Effector CD4-positive, alpha-beta T cell (primary cell): ENCODE measurements at places on chromosomes 1 and 21.

DNA sequence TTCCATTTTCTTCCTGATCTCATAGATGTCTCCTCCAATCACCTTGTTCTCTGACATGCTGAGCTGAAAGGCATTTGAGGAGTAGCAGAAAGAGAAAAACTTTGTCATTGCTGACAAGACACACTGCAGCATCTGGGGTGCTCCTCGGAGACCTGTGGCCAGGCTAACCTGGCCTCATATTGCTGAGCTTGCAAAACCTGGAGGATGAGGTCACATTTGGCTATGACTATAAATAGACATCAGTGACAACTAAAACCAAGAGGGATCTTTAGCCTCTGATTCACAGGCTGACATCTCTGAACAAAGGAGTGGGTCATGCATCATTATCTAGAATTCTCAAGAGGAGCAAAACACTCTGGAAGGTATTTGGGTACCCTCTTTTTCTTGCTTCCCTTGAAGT lies 83.7 kb downstream of the PROX1 start:
- no peak for DNase-seq

- DNase-seq: no peak
These were observed 21.0 kb downstream of the TP53BP2 start for GRCh38 chr1:223824712-223825111.

DNA sequence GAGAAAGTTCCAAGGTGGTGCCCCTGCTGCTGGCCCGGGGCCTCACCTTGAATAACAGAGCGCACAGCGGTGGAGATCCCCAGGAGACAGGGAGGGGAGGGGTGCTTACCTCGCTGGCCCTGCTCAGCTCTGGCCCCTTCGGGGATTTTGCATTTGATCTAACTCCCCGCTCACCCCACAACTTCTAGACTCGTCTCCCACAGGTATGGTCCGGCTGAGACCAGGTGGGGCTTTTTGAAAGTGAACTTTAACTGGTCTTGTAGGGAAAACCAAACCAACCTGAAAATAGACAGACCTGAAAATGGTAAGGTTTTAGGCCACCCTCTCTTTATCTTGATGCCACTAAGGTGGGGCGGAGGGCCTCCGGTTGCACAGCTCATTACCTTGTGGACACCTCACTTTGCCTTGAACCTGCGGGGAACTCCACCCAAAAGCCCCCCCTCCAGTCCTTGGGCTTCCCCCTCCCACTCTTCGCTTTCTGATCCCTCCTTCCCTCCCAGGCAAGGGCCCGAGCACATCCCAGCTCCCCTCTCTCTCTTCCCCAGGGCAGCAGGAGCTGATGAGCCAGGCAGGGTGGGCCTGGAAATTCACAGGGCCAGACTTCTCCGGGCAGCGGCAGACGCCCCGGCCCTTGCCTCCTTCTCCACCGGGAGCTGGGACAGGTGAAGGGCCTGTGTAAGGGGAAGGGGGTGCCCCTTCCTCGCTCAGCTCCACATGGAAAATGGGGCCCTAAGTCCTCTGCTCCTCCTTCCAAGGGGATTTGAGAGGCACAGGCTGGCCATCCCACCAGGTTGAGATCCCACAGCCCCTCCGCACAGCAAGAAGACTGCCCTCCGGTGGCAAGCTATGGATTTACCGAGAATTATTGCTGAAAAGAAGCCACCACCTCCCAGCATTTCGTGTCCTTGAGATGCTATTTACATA lies 16.1 kb downstream of the TNFRSF8 start:
- DNase-seq: no peak

- no peak for DNase-seq
These were observed 908 bp downstream of the CD53 start for GRCh38 chr1:110873856-110874255.

GRCh38 chr1:232357416-232357815 lies 272.5 kb downstream of the SIPA1L2 start:
- no peak for DNase-seq
